ENCODE measurements at places on chromosomes 16 and 17.

- peak; percentile 49 for DNase-seq
These were observed 1.0 kb downstream of the ST3GAL2 start for GRCh38 chr16:70437582-70438557.

- no peak for DNase-seq
These were observed 317.7 kb upstream of the TBX2 start for GRCh38 chr17:61081959-61082358.

GRCh38 chr16:77816293-77816692, 27.9 kb downstream of the VAT1L start:
- no peak for DNase-seq

- DNase-seq = no peak
These were observed 9.1 kb downstream of the TMEM208 start for GRCh38 chr16:67235816-67236562.

GRCh38 chr17:7572338-7572587, 7.2 kb upstream of the CD68 start:
- no peak for DNase-seq

GRCh38 chr17:35299135-35299534, 56.3 kb downstream of the SLFN5 start:
- no peak for DNase-seq

DNA sequence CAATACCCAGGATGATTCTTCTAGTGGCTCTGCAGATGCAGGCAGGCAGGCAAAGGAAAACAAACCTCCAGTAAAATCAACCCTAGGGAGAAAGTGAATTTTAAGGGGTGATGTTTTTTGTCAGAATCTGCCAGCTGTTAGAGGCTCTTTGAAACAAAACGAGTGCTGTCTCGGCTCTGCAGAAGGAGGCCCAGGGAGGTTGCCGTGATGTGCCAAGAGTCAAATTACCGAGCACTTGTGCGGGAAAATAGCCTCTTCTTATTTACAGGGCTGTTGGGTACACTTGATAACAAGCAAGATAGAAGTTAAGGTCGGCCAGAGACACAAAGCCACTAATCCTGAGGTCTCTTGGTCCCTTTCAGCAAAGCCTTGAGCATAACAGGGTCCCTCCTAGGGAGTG, 68.9 kb upstream of the EEF2KMT start:
- DNase-seq = no peak

GRCh38 chr16:16940351-16940750, 530.4 kb downstream of the XYLT1 start:
- DNase-seq = no peak

DNA sequence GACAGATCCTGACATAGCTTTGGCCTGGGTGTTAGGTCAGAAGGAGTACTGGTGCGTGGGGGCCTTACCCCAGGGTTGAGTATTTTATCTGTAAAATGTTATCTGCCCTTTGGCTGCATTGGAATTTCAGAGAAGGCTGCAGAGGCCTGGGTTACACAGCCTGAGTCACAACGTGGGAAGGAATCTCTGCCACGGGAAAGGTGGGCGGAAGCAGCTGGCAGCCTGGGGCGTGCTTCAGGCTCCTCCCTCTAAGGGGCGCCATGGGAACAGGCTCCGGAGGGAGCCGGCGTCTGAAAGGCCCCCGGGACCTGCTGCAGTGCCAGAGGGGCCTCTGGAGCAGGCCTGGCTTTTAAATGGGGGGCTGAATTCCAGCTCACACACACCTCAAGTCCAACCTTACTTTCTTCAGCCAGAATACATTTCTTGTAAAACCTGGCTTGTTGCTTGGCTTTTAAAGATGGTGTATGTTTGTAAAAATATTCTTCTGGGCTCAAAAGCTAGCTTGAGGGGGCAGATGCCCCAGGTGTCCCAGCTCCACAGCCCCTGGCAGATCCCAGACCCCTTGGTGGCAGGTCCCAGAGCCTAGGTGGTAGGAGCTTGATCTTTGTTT, 142.2 kb downstream of the RAB11FIP4 start:
- peak; percentile 59 for DNase-seq

GRCh38 chr16:63655846-63656245, 1466.0 kb downstream of the CDH11 start:
- DNase-seq = no peak

- DNase-seq = no peak
These were observed 4.5 kb downstream of the ABCC3 start for GRCh38 chr17:50638966-50639713.

DNA sequence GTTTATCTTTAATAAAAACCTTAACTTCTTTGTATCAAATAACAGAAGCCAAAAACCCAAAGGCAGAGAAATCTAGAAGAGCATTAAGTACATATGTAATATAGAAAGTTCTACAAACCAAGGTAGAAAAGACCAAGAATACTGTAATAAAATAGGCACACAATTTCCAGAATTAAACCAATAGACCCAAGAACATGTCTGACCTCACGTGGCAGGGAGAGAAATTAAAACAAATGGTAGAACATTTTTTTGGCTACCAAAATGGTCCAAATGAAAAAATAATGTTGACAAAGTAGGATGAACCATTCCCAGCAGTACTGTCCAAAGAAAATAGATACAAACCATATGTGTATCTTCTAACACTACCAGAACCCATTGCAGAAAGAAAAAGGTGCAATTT, 183.5 kb downstream of the CPPED1 start:
- DNase-seq = no peak

DNA sequence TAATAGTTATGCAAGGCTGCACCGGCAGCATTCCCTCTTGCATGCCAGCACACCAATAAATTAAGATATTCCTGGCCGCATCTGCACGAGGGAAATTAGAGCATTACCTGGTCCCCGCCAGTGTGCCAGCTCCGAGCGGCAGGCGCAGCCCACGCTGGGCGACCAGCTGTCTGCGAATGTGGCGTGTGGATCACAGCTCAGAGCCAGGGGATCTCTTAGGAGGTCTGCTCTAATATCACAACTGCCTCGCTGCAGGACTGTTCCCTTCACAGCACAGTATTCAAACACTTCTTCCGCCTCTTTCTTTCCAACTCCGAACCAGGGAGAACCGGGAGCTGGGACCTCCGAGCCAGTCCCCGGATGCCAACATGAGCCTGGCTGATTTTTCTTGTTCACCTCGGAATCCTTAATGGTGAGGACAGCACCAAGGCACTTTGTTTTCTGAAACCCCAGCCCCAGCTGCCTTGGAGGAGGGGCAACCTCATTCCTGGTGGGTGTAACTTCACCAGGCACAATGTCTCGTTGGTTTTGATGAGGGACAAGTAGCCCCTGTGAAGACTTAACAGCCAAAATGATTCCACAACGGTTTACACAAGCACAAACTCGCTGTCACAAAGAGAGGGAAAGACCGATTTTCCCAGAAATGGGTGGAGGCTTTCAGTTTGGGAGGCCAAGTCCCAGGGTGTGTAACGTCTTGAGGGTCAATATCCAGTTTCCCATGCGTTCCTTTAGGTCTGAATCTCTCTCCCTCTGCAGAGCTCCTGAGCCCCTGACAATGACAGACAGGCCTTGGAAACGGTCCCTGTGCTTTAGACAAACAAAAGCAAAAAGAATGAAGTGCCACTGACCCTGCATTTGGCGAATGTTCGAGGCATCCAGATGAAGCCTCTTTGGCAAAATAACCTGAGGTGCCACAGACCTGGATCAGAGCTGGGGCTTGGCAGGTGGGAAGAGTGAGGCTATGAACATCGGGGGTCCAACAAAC, 213.2 kb downstream of the C16orf78 start:
- no peak for DNase-seq

GRCh38 chr17:61421460-61421859, 21.8 kb downstream of the TBX2 start:
- DNase-seq = no peak

DNA sequence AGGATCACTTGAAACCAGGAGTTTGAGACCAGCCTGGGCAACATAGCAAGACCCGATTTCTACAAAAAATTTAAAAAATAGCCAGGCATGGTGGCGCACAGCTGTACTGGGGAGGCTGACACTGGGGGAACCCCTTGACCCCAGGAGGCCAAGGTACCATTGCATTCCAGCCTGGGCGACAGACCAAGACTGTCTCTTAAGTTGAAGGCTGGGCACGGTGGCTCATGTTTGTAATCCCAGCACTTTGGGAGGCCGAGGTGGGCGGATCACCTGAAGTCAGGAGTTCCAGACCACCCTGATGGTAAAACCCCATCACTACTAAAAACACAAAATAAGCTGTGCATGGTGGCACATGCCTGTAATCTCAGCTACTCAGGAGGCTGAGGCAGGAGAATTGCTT, 74.9 kb downstream of the LITAF start:
- no peak for DNase-seq

DNA sequence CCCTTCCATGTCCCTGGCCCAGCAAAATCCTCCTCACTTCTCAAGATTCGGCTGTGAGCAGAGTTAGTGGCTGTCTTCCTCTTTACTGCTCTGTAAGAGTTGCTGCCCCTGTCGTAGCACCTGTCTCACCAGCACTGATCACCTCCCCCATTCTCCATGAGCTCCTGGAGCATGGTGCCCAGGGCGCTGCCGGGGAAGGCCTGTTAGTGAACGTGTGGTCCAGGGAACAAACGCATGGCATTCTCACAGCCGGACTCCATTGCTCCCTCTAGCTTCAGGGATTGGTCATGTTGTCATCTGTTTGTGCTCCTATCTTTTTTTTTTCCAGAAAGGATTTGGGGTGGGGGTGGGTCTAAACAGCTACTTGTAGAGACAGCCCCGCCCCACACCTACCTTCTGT, 141.2 kb downstream of the CMIP start:
- DNase-seq = no peak

GRCh38 chr17:72677714-72678390, 414.6 kb downstream of the SLC39A11 start:
- no peak for DNase-seq

GRCh38 chr16:50711862-50712559, 18.6 kb downstream of the NOD2 start:
- DNase-seq = no peak

DNA sequence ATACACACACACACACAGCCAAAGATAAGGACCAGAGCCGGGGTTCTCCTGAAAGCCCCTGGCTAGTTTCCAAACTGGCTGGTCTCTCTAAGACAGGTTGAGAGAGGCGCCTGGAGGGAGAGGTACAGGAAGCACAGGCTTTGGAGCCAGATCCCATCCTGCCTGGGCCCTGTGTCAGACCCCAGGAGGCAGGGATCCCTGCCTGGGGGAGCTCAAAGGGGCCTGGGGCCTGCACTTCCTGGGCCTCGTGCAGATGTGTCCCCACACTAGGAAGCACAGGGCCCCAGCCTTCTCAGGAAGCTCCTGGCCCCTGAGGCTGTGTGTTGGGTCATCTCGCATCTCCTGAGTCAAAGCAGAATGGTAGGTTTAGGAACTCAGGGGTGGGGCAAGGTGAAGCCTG, 16.0 kb downstream of the SLC5A10 start:
- no peak for DNase-seq
